ENCODE measurements at places on chromosomes 5 and 9.

- DNase-seq, result no peak
Observed at GRCh38 chr5:40409601-40410000, 270.1 kb upstream of the PTGER4 start.

DNA sequence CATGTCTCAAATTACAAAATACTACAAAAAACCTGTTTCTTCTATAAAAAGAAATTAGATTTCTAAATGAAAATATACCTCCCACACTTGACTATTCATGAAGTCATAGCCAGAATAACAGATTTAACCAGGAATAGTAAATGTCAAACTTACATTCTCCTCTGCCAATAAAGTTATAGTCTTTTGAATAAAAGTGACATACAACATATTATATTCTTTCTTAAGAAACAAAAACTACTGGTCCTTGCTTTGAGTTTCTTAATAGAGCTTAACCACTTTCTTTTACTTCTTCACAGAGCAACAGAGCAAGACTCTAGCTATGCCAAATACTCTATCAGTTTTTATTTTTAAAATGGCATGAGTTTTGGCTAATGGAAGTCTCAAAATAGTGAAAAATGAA, 61.7 kb downstream of the DEPDC1B start:
- DNase-seq, result no peak

GRCh38 chr5:82526540-82526939, 248.4 kb upstream of the RPS23 start:
- no peak for DNase-seq

GRCh38 chr5:79512049-79512448, 1.9 kb downstream of the HOMER1 start:
- DNase-seq, result no peak

GRCh38 chr5:21856987-21857386, 996.2 kb downstream of the CDH12 start:
- DNase-seq, result no peak

GRCh38 chr5:43110606-43111170, 10.0 kb upstream of the ZNF131 start:
- DNase-seq, result no peak

DNA sequence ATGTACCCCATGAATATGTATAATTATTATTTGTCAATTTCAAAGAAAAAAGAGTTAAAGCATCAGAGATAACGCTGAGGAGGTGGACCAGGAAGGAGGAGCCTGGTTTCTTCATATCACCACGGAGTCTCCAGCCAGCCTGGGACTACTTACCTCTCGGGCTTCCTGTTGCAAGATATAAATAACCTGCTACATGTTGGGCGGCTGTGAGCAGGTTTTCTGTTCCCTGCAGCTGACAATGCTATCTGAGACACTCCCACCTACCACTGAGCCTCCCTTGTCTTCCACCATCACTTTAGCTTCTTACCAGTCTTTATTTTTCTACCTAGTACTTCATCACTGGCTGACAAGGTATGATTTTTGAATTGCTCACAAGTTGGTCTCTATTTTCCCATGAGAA, 102.7 kb upstream of the CPEB4 start:
- DNase-seq, result no peak

DNA sequence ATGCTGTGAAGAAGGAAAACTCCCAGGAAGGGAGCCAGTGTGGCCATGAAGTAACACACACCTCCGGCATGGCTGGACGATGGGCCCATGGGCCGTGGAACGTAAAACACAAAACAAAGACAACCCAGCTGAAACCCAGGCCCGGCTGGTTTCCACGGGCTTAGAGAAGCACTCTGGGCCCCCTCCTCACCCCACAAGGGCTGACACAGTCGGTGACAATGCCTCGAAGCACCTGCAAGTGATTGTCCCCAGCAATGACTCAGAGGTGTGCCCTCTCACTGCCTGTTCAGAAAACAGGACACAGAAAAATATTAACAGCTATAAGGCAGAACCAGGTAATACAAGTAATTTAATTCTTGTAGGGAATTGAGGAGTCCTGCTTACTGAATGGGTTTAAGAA, 135.3 kb downstream of the ROR2 start:
- DNase-seq, result no peak

GRCh38 chr5:173278172-173278571, 43.2 kb upstream of the NKX2-5 start:
- no peak for DNase-seq

DNA sequence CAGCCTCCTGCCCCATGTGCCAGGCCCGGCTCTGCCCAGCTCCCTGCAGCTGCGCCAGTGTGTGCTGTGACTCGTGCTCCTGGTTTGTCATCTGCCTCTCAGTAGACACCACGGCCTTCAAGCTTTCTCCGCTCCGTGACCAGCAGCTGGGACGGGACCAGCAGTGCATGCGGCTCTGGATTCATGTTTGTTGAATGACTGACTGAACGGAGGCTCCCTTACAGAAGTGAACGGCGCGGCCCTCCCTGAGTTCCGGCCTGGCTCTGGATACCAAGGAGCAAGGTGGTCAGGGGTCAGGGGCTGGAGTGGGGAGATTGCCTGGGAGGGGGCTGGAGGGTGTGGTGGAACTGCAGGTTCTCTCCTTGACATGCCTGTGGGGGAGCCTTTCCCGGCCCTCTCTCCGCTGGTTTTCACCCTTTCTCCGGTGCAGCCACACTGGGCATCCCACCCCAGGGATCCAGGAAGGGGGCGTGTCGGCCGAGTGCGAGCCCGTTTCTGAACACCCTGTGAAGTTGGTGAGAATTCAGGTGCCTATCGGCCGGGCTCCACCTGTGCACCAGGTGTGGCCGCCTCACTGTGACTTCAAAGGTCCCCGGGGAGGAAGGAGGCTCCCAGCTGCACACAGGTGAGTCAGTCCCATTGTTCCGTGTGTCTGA, 11.1 kb upstream of the CEP72 start:
- no peak for DNase-seq

DNA sequence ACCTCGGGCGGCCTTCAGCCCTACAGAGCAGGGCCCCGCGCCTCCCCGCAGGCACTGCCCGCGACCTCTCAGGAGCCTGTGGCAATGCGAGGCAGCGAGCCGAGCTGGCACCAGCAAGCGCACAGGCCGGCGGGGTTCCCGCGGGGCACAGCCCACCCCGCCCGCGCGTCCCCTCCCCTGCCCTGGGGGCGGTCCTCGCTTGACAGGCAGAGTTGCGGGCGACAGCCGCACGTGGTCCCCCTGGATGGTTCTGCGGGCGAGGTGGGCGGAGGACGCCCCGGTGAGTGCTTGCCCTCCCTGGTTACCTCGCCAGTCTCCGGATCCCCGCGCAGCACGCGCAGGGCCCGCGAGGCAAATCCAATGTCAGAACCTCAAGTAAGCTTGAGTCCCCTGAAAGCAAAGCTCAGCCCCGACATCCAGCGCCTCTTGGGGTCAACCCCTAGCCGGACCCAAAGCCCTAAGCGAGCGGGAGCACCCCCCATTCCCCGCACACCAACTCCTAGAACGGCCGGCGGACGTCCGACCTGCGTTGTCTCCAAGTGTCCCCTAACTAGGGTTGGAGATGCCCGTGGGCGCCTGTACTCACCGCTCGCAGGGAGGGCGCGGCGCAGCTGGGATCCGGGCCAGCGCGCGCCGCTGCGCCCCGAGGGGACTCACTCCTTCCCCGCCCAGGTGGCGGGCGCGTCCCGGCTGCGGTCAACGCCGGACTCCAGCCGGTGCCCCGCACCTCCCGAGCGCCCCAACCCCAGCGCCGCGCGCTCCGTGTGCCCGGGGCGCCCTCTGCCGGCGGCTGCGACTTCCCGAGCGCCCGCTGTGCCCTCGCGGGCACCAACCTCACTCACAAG, at the start of gene DRD1:
Gene DRD1 (minus strand): TSS at position 123 of the 845 bp plus-strand sequence. CDS start 1,083 bp downstream, outside the sequence.
- DNase-seq, result no peak
